ENCODE measurements at places on chromosomes 7 and 10. TPM values are rescaled to one million over a fixed set of nuclear protein-coding genes. Genes with fewer than 3 reads are reported as not detected.

GRM3 gene
- 0.13 TPM for polyA plus RNA-seq

BNIP3 gene
- polyA plus RNA-seq, result 69.3 TPM

NKX2-3 gene
- not detected for polyA plus RNA-seq

CALY gene
- 0.12 TPM for polyA plus RNA-seq

C10orf88 gene
- 24.5 TPM for polyA plus RNA-seq

LRRC4 gene
- polyA plus RNA-seq, result 5.8 TPM

COL17A1 gene
- 0.63 TPM for polyA plus RNA-seq

ODAD2 gene
- 1.5 TPM for polyA plus RNA-seq

NUTM2E gene
- polyA plus RNA-seq, result 0.18 TPM

- no peak for DNase-seq
Measured at GRCh38 chr7:51226916-51227535, 89.6 kb downstream of the COBL start.

DNA sequence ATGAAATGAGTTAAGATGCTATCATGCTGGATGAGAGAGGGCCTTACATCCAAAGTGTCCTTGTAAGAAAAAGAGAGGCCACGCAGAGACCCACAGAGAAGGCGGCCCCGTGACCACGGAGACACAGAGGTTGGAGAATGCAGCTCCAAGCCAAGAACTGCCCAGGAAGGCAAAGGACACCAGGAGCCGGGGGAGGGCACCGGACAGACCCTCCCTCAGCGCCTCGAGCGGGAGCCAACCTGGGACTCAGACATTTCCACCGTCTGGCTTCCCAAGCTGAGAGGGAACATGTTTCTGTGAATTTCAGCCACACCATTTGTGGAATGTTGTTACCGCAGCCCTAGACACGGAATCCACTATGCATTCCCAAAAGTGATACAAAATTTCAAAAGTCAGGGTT lies 22.9 kb downstream of the TCERG1L start:
- no peak for DNase-seq

- DNase-seq, result peak; percentile 41
Measured at GRCh38 chr7:107043921-107044346, 571 bp upstream of the PRKAR2B start.

GRCh38 chr7:45035893-45036292 lies 35.9 kb downstream of the CCM2 start:
- no peak for DNase-seq

GRCh38 chr7:54728411-54728810 lies 30.6 kb downstream of the SEC61G start:
- DNase-seq, result no peak

GRCh38 chr7:67918158-67918557 lies 921.5 kb downstream of the TYW1 start:
- DNase-seq, result no peak

GRCh38 chr10:77417359-77417758 lies 220.2 kb downstream of the KCNMA1 start:
- DNase-seq, result no peak

- DNase-seq, result peak; percentile 29
Measured at GRCh38 chr7:123916240-123916724, 8.8 kb upstream of the SPAM1 start.

GRCh38 chr10:8449909-8450308 lies 395.4 kb downstream of the GATA3 start:
- no peak for DNase-seq

DNA sequence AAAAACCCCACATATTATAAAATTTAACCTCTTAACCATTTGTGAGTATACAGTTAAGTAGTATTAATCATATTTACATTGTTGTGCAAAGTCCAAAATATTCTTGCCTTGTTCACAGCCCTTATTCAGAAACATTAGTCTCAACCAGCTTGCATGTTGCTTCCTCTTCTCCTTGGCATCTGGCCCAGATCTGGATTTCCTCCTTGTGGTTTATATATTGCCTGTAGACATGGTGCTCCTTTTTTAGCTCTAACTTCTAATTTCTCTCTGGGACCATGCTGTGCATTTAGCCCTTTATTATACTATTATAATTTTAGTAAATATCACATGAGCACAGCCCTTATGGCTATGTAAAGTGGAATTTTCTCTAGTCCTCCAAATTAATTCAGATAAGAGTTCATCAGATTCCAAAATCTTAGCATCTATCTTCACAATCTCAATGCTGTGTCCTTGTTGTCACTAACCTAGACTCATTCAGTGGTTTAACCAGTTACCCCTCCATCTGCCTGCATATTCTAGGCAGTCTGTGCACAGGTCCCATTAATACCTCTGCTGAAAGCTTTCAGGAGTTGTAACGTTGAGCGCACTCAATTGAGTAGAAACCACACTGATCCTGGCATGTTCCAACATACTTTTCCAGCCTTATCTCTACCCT lies 7.9 kb downstream of the CPED1 start:
- no peak for DNase-seq

- DNase-seq, result no peak
Measured at GRCh38 chr10:52541006-52541473, 227.0 kb downstream of the DKK1 start.

- no peak for DNase-seq
Measured at GRCh38 chr7:72444026-72444776, 32.1 kb upstream of the CALN1 start.

- no peak for DNase-seq
Measured at GRCh38 chr7:25844102-25844870, 307.7 kb upstream of the NFE2L3 start.

GRCh38 chr10:46301721-46302479 lies 15.1 kb downstream of the ANTXRL start:
- no peak for DNase-seq

GRCh38 chr7:74665296-74665938 lies 7.9 kb downstream of the GTF2I start:
- DNase-seq, result no peak

DNA sequence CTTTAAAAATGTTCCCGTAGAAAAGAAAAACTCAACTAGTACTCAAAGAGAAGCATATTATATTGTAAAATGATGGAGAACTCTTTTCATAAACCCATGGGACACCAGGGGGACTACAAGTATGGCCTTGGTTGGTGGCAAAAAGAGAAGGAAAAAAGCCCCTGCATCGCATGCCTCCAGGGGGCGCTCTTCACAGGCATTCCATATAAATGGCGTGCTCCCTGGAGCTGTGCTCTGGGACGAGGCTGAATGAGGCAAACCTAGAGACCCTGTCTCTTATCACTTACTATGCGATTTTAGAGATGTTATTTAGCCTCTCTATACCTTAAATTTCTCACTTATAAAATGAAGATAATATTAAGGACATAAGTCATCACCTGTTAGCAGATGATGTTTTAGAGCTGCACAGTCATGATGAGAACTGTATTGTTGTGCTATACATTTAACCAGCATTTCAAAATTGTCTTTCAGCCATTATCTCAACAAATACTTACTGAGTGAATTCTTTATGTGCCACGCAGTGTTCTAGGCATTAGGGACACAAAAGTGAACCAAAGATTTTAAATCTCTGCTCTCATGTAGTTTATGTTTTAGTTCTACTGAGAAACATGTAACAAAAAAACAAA lies 105.8 kb downstream of the ARHGAP21 start:
- DNase-seq, result no peak

DNA sequence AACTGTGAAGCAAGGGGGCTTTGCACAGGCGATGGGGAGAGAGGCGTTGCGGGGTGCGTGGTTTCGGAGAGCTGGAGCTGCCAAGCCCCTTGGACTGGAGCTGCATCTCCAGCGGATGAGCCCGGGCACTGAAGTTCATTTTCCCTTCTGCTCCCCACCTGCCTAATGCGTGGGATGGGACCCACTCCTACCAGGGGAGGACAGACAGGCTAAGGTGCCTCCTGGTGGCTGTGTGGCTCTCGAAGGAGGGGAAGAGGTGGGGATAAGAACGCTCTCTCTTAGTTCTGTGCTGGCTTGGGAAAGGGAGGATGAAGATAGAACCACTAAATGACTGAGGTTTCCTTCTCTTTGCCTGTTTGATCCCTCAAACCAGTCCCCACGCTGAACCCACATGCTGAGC lies 177.6 kb upstream of the PITRM1 start:
- no peak for DNase-seq

GRCh38 chr10:61701055-61701705 lies 38.5 kb downstream of the CABCOCO1 start:
- DNase-seq, result no peak

GRCh38 chr7:105269397-105269796 lies 119.3 kb downstream of the SRPK2 start:
- no peak for DNase-seq

DNA sequence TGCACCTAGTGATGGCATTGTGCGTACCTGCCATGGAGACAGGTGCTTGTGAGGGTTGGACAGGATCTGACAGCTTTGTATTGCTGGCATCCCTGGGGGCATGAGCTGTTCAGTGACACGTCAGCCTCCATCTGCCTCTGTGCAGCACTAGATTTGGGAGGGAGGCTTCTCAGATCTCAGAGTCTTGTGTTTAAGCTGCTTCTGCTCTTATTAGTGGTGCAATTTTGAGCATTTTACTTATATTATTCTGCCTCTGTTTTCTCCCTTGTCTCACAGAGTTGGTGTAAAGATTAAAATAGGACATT lies 5.1 kb downstream of the ARHGAP22 start:
- no peak for DNase-seq

DNA sequence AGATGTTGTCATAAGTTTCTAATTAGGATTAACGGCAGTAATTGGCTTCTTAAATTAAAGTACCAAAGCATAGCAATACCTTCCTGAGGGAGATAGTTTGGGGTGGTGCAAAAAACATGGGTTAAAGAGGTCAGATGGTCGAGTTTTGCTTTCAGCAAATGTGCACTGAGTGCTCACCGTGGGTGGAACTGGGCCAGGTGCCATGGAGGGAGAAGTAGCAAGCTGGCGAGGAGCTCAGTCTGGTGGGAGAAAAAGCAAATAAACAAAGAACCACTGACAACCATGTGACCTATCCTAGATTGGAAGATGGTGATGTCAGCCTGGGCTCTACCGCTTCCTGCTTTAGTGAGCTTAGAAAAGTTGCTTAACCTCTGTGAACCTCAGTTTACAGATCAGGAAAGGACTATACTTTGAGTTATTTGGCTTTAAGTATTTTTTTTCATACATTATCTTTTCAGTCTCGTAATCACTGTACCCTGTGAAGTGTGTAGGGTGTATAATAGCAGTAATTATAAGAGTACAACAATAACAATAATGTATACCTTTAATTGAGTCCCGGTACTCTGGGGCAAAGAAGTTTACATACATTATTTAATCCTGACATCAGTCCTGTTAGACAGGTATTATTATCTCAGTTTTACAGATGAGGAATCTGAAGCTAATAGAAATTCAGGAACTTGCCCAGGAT lies 69.0 kb upstream of the PDCD4 start:
- no peak for DNase-seq

- no peak for DNase-seq
Measured at GRCh38 chr7:10662491-10662890, 311.2 kb upstream of the PHF14 start.

- no peak for DNase-seq
Measured at GRCh38 chr7:110373859-110374258, 717.1 kb upstream of the LRRN3 start.

DNA sequence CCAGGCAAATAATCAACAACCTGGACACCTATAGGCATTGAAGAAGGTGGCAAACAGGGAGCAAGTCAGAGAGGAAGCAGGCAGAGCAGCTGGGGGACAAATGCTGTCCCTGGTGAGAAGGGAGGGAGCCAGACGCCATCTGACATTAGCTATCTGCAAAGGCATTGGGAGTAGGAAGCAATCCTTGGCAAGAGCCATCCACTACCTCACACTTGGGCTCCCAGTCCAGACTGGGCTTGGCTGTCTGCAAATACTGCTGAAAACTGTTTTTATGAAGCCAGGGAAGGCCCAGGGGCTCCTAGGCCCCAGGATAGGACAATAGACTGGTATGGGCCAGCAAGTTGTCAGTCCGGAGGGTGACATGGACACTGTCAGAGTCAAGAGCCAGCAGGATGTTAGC lies 132.5 kb downstream of the SORBS1 start:
- DNase-seq, result no peak

GRCh38 chr10:48430402-48430993 lies 124.0 kb downstream of the MAPK8 start:
- no peak for DNase-seq

- no peak for DNase-seq
Measured at GRCh38 chr7:24896031-24896501, 83.9 kb downstream of the OSBPL3 start.

DNA sequence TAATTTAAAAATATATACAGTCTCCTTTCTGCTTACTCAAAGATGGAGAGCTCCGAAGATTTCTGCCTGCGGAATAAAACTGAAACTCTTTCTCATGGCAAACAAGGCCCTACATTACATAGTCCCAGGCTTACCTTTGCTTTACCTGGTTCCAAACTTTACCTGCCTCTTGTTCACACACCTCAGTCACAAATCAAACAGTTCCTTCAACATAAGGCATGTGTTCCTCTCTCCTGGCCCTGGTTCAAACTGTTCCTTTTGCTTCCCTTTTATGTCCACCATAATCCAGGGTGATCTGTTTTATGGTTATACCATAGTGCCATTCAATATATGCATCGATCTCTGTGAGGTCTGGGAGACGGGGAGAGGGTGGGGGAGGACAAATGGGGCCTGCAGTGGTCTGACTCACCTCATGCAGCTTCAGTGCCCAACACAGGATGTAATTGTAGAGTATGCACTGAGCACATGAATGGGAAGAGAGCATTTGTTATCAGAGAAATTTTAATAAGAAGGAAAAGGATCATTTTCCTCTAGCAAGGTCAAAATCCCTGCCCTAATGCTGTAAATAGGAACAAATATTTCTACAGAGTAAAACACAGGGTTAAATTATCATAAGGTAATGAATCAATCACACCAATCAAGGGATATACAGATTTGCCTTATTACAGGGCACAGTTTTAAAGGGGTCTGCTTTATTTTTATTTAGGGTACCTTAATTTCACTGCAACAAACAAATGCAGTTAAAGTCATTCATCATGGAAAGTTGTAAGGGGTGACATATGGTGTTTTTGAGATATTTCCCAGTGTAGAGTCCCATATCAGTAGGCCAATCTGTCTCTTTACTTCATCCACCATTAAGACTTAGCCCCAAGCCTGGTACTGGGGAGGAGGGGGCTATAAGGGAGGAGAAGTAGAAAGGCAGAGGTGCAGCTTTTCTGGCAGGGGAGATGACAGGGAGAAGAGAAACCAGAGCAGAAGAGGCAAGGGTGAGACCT lies 88.8 kb upstream of the PDE1C start:
- no peak for DNase-seq

DNA sequence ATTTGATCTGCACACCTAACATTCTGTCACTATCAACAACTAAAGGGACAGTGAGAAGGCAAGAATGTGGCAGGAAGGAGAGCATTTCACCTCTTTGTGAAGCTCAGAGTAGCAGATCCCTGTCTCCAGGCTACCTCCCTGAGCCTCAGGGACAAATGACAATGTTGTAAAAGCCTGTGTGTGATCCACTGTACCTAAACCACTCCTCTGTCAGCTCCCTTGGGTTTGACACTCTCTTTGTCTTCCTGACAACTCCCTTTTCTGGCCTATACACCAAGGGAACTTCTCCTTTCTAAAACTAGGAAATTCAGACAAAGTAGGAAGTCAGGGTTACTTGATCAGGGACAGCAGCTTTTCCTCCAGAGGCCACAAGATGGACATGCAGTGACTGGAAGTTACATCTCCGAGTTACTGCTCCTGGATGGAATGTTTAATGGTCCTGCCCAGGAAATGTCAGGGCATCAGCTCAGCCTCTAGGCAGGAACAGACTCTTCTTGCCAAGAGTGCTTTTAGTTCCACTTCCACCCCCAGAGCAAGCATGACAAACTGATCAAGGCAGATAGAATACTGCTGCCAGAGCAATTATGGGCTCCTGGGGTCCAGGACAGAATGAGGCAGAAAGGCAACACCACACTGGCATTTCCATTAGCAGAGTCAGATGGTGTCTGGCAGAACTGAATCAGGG lies 1014.5 kb upstream of the LRRTM3 start:
- no peak for DNase-seq

Measured in left kidney (tissue), 8 donors.